Stimulated activated CD8-positive, alpha-beta memory T cell treated with anti-CD3 and anti-CD28 coated beads, Interleukin-15, amount 100 ng/mL, for 24 hours (primary cell): ENCODE measurements at places on chromosomes 11 and 22.

GRCh38 chr11:122100037-122100755 lies 15.8 kb downstream of the BLID start:
- no peak for DNase-seq

DNA sequence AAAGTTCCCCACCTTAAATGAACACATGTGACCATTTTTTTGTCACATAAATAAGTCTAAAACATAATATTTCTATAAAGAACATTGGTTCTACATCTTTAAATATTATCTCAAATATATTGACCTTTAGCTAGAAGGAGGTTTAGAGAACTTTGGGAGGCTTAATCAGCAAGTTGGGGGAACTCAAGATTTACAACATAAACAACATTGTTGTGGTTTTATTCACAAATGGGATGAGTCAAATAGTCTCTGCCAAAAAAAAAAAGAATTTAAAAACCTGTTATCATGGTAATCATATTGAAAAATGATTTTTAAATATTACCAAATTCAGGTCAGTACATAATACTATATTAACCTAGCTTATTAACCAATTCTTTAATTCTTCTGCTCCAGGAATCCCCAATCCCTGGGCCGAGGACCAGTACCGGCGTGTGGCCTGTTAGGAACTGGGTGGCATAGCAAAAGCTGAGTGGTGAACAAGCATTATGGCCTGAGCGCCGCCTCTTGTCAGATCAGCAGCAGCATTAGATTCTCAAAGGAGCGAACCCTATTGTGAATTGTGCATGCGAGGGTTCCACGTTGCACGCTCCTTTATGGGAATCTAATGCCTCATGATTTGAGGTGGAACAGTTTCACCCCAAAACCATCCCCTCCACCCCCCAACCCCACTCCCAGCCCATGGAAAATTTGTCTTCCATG lies 98.2 kb downstream of the RDX start:
- no peak for DNase-seq

DNA sequence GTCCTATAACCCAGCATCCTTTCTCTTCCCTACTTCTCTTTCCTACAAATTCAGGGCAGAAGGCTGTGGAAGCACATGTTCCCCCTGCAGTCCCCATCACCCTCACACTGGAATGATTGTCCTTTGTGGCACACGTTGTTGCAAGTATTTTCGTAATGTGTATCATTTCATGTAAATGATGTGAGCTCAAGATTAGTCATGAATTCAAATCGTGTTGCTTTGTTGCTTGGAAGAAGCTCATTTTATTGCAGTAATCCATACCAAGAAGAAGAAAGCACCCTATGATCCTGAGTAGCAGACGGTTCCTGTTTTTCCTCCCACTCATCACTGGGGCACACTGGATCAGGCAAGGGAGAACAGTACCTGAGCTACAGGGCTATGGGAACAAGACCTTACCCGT lies 173.4 kb downstream of the NCAM1 start:
- DNase-seq = no peak

- no peak for DNase-seq
These were observed 203.8 kb downstream of the DLG2 start for GRCh38 chr11:85423316-85423715.

- DNase-seq = no peak
These were observed 4.3 kb downstream of the ZC3H12C start for GRCh38 chr11:110097459-110098012.

- no peak for DNase-seq
These were observed 41.3 kb downstream of the LRRC32 start for GRCh38 chr11:76629116-76629852.

- DNase-seq = no peak
These were observed 935 bp downstream of the ZNF143 start for GRCh38 chr11:9461760-9462134.

- no peak for DNase-seq
These were observed 13.5 kb upstream of the DTX4 start for GRCh38 chr11:59158206-59159068.

GRCh38 chr11:108958368-108959104 lies 293.7 kb downstream of the DDX10 start:
- DNase-seq = no peak

DNA sequence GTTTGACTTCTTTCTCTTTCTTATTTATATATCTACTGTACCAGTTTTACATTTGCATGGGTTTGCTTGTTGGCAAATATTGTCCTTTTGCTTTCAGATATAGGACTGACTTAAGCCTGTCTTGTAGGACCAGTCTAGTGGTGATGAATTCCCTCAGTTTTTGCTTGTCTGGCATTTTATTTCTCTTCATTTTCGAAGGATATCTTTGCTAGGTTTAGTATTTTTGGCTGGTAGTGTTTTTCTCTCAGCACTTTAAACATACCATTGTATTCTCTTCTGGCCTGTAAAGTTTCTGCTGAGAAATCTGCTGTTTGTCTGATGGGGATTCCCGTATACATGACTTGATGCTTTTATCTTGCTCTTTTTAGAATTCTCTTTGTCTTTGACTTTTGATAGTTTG lies 14.2 kb upstream of the ZBED5 start:
- no peak for DNase-seq

GRCh38 chr11:119693253-119693815 lies 35.7 kb downstream of the NECTIN1 start:
- DNase-seq = no peak

DNA sequence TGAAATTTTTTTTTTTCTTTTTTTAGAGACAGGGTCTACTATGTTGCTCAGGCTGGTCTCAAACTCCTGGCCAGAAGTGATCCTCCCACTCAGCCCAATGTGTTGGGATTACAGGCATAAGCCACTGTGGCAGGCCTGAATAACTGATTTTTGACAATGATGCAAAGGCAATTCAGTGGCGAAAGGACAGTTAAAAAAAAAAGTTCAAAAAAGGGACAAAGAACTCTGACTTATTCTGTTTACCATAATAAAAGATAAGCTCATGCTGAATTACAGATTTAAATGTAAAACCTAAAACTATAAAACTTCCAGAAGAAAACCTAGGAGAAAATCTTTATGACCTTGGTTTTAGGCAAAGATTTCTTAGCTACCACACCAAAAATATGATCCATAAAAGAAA lies 48.9 kb downstream of the ATG16L2 start:
- no peak for DNase-seq

- DNase-seq = no peak
These were observed 607 bp upstream of the ROBO4 start for GRCh38 chr11:124898263-124898680.

DNA sequence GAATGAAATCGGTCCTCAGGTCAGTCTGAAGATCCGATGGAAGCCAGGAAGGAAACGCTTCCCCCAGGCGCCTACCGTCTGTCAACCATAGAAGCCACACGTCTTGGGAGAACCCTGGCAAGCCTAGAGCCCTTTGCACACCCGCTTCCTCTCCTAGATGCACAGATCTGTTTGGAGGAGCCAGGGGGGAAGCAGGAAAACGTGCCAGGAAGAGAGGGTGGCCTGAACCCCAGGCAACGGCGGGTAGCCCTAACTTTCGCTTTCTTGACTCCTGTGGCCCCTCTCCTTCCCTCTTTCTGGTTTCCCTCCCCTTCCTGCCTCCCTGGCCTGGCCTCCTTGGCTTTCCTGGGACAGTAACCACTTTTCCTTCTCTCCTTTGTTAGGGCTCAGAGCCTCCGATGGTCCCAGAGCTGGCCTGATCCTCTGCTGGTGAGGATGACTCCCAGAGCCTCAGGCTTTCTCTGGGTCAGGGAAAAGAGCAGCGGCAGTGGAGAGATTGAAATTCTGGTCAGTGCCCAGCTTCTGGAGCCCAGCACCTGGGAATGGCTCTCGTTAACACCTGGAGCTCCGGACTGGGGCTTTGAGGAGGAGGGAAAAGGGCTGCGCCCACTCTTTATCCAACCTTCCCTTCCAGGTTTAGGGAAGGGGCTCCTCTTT lies 2.1 kb downstream of the FXYD6 start:
- no peak for DNase-seq

GRCh38 chr11:97794876-97795275 lies 1225.9 kb upstream of the CNTN5 start:
- DNase-seq = no peak
